ENCODE measurements at places on chromosomes 3 and 15.

GRCh38 chr3:71227270-71227661 is 356.3 kb downstream of the FOXP1 start:
- no peak for DNase-seq

DNA sequence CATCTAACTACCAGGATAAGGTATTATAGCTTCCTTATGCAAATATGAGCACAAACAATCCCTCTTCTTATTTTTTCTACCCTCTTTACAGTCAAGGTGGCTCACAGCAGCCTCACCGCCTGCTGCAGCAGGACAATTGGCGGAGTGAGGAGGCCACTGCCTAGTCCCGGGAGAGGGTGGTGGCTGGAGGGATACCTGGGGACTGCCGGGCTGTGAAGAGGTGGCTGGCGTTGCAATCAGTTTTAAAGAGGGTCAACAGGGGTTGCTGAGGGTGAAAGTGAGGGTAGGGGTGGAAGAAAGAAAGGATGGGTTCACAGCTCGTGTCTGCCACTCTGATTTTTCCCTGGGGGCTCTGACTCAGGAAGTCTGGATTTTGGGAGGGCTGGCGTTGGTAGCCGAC is 105.1 kb upstream of the SLC6A6 start:
- no peak for DNase-seq

- DNase-seq, result no peak
These were observed 128.6 kb downstream of the SLCO3A1 start for GRCh38 chr15:91981821-91982800.

GRCh38 chr15:100140527-100141308 is 201.1 kb downstream of the ADAMTS17 start:
- no peak for DNase-seq

DNA sequence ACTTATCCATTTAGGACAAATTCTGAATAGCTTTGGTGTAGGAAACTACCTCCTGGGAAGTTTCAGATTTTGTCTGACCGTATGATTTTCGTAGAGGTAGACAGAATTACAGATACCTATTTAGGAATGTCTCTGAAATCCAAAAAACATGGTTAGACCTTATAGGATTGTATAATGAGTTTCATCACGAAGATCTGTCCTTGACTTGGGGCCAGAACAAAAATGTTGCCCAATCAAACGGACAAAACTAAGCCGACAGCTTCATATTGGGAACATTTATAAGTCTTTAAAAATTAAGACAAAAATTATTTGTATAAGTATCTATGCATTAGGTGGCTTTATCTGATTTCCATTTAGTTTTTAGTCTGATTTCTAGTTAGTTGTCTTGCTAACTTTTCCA is 32.6 kb downstream of the MNS1 start:
- DNase-seq, result no peak

DNA sequence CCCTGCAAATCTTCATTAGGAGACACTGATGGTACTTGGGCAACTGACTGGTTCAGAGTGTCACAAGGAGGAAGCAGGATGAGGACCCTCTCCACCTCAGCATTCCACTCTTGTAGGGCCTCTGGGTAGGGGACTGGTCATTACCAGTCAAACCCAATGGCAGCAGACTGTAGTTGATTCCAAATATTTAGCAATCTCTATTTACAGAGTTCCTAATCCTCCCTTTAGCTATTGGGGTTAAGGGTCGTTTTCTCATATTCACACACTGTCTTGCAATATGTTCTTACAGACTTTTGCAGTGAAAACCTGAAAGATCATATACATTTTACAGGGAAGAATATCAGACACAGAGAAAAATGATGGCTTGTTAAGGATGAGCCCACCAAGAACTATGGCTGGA is 397.7 kb downstream of the GAP43 start:
- DNase-seq, result no peak

GRCh38 chr3:40516201-40516600 is 8.6 kb upstream of the ZNF621 start:
- no peak for DNase-seq

- DNase-seq, result no peak
These were observed 307.3 kb upstream of the CTDSPL start for GRCh38 chr3:37554364-37554763.

- no peak for DNase-seq
These were observed 30.8 kb downstream of the MLH1 start for GRCh38 chr3:37024092-37024491.

- no peak for DNase-seq
These were observed 57.6 kb upstream of the MEX3B start for GRCh38 chr15:82103468-82103867.

DNA sequence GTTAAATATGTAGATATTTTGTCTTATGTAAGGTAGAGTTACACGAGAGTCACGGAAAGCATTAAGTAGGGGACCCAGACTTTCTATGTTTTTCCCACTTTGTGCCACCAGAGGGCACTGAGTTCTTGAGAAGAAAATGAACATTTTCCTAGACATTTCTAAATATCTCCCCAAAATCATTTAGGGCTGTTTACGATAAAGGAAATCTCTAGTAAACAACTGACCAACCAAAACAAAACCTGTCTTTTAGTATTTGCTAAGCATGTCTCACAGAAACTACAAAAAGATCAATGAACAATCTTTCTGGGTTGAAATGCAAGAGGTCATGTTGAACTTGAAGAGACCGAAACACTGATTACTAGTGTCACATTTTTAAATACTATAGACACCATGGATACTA is 16.1 kb downstream of the POU1F1 start:
- DNase-seq, result no peak

Data from activated T-helper 9 cell treated with anti-CD3 and anti-CD28 coated beads, Interleukin-2, amount 50 U/mL, for 16 hours (primary cell).